Substantia nigra (tissue), 51 donors: ENCODE measurements at places on chromosomes 2 and 18.

GRCh38 chr2:135667045-135667444 lies 74.6 kb upstream of the UBXN4 start:
- no peak for DNase-seq

- no peak for DNase-seq
These were observed 42.1 kb upstream of the RFX8 start for GRCh38 chr2:101516823-101517690.

DNA sequence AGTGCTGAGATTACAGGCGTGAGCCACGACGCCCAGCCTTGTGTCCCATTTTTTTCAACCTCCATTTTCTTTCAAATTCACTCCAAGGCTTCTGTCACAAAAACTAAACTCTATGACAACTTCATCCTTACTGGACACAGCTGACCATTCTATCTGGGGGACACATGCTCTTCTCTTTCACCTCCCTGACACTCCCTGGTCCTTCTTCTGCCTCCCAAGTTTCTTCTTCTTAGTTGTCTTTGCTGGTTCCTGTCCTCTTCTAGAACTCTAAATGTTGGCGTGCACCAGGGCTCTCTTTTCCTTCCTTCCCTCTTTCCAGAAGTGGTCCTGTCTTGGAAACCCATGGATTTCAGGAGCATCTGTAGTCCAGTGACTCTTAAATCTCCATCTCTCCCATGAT lies 40.1 kb upstream of the LPIN2 start:
- no peak for DNase-seq

- no peak for DNase-seq
These were observed 102.9 kb downstream of the NFATC1 start for GRCh38 chr18:79498662-79499061.

- no peak for DNase-seq
These were observed 43.4 kb upstream of the ASB18 start for GRCh38 chr2:236307641-236308040.

GRCh38 chr18:38459131-38459994 lies 893.8 kb upstream of the CELF4 start:
- no peak for DNase-seq
